ENCODE measurements at places on chromosomes 1 and 21.

GRCh38 chr1:230342019-230342418 lies 84.1 kb downstream of the PGBD5 start:
- no peak overlapping the region for H3K27ac ChIP-seq
- no peak for DNase-seq
- H3K4me3 ChIP-seq, result no peak overlapping the region
- H3K27me3 ChIP-seq, result peaks cover 54% of the 10 kb centered on the region

- H3K4me3 ChIP-seq, result no peak overlapping the region
- H3K27me3 ChIP-seq, result no peaks in the 10 kb centered on the region
- no peak for DNase-seq
- H3K27ac ChIP-seq, result no peak overlapping the region
- H3K36me3 ChIP-seq, result no peaks in the 10 kb centered on the region
- no peaks in the 10 kb centered on the region for H3K4me1 ChIP-seq
Measured at GRCh38 chr1:240027059-240027462, 64.6 kb upstream of the FMN2 start.

DNA sequence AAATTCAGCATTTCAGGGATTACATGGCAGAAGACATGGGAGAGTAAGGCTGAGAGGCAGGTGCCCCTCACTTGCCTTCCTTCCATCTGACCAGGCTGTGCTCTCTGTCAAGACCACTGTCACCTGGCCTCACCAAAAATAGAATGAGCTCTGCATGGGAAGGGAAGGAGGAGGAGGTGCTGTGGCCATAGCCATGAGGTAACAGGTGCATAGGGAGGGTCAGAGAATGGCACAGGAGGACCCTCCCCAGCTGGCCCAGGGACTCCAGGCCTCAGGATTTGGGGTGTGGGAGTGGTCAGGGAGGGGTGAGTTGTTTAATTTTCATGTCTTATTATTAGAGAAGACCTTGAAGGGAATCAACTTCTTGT lies 192.3 kb downstream of the FCRL5 start:
- DNase-seq, result no peak
- peaks cover 2% of the 10 kb centered on the region for H3K36me3 ChIP-seq
- H3K27ac ChIP-seq, result no peak overlapping the region
- no peaks in the 10 kb centered on the region for H3K4me1 ChIP-seq
- peaks cover 32% of the 10 kb centered on the region for H3K27me3 ChIP-seq
- H3K4me3 ChIP-seq, result no peak overlapping the region

GRCh38 chr1:6948861-6949260 lies 163.6 kb downstream of the CAMTA1 start:
- H3K4me3 ChIP-seq, result no peak overlapping the region
- no peaks in the 10 kb centered on the region for H3K36me3 ChIP-seq
- H3K27me3 ChIP-seq, result peaks cover 34% of the 10 kb centered on the region

- no peaks in the 10 kb centered on the region for H3K36me3 ChIP-seq
- peaks cover 64% of the 10 kb centered on the region for H3K27me3 ChIP-seq
- no peaks in the 10 kb centered on the region for H3K4me1 ChIP-seq
- no peak for DNase-seq
Measured at GRCh38 chr1:94351481-94351880, 66.7 kb upstream of the ABCD3 start.

Measured in central memory CD8-positive, alpha-beta T cell (primary cell).